ENCODE measurements at places on chromosomes 6 and 20.

- no peak for DNase-seq
Measured at GRCh38 chr20:32934580-32934979, 69.7 kb downstream of the SUN5 start.

DNA sequence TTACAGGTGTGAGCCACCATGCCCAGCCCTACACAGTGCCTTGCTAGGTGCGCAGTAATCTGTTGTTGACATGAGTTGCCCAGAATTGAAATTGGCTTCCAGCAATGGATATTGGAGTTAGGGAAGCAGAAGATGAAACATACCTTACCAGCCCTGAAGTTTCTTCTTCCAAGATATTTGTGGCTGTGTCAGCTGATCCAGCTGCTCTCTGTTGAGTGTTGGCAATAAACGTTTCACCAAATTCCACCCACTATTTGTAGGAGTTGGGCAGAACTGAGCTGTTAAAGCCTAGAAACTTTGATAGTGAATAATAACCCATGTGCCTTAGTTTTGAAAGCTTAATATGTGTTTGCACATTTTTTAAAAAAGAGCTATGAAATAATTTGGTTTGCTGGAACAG, 218.2 kb upstream of the SNX9 start:
- no peak for DNase-seq

DNA sequence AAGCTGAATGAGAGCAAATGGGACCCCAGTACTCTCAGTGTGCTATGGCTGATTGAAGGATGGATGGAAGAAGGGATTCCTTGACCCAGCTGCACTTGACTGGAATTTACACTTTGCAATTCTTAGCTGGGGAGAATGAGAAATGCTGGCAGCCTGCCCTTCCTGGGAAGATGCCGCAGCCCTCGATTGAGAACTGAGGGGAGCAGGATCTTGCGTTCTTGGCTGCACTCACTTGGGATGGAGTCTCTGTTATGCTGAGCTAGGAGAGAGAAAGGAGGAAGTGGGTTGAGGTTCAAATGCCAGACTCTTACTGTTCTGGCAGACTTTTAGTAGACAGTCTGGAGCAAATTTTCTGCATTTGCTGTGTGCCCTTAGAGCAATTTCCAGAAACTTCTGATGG, 221.2 kb downstream of the FNDC1 start:
- no peak for DNase-seq

- DNase-seq: no peak
Measured at GRCh38 chr6:161273274-161273751, 548 bp downstream of the AGPAT4 start.

DNA sequence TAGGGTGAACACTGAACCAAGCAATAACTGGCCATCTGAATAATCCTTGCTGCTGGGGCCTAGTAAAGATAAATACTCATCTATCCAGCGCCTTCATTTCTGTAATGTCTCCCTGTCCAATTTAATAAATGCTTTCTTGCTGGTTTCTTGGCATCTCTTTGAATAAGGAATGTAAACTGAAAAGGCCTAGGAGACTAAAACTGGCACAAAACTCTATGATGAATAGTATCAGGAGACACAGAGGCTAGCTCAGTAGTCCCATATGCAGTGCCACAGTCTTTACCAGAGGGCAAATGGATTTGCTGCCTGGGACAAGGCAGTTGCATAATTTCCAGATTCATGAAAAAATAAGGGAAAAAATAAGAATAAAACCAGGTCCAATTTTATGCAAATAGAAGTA, 324.4 kb downstream of the CENPW start:
- DNase-seq: no peak

DNA sequence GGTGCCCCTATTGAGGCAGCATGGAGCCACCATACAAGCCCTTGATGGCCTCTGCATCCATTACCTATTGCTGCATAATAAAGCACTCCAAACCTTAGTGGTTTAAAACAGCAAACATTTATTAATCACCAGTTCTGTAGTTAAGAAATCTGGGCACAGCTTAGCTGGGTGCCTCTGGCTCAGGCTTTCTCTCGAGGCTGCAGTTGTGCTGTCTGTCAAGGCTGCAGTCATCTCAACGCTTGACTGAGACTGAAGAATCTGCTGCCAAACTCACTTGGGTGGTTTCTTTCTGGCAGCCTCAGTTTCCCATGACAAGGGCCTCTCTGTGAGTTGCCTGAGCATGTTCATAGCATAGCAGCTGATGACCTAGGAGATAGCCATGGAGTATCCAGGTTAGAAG, 207.4 kb upstream of the LRFN2 start:
- no peak for DNase-seq

DNA sequence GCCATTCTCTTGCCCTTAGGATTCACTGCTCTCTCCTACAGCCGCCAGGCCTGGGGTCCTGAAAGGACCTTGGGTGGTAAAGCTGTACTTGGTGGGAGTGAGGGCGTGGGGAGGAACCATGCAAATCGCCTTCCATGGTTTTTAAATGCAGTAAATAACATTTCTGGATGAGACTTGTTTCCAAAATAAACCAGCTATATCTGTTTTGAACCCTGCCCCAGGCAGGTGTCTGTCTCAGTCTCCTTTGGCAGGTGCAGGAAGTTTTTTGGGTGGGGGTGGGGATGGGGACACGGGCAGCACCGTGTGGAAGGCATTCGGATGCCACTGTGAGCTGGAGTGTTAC, 14.3 kb downstream of the ITPA start:
- no peak for DNase-seq

DNA sequence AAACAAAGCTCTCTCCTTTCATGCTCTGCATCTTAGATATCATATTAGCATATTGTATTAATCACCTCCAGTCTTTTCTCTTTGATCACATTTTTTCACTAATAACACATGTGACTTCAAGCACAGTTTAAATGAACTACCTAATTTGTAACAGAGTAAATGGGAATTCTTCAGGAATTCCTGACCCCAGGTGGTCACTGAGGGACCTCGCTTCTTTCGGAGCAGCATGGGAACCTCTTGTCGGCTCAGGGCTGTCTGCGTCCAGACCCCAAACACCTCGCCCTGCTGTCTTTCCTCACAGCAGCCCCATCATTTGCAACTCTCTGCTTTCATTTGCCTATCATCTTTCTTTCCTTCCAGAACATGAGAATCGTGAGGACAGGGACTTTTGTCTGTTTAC, 103.5 kb downstream of the DACT2 start:
- DNase-seq: no peak

GRCh38 chr20:48349656-48350055, 478.1 kb downstream of the PREX1 start:
- no peak for DNase-seq

DNA sequence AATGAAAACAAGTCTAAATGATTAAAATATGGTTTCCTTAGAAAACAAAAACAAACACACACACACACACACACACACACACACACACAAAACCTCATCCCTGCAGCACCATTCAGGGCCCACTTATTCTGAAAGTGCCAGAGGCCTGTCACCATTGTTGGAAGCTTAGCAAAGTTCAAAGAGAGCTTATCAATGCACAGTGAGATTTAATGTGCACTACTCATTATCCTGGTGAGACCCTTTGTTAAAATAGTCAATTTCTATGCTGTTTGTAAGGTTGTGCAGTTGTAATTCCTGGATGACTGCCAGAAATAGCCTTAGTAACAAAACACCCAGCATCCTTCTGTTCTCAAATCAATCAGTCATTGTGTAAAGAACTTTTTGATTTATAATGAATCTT, 482.9 kb downstream of the GRIK2 start:
- DNase-seq: no peak

DNA sequence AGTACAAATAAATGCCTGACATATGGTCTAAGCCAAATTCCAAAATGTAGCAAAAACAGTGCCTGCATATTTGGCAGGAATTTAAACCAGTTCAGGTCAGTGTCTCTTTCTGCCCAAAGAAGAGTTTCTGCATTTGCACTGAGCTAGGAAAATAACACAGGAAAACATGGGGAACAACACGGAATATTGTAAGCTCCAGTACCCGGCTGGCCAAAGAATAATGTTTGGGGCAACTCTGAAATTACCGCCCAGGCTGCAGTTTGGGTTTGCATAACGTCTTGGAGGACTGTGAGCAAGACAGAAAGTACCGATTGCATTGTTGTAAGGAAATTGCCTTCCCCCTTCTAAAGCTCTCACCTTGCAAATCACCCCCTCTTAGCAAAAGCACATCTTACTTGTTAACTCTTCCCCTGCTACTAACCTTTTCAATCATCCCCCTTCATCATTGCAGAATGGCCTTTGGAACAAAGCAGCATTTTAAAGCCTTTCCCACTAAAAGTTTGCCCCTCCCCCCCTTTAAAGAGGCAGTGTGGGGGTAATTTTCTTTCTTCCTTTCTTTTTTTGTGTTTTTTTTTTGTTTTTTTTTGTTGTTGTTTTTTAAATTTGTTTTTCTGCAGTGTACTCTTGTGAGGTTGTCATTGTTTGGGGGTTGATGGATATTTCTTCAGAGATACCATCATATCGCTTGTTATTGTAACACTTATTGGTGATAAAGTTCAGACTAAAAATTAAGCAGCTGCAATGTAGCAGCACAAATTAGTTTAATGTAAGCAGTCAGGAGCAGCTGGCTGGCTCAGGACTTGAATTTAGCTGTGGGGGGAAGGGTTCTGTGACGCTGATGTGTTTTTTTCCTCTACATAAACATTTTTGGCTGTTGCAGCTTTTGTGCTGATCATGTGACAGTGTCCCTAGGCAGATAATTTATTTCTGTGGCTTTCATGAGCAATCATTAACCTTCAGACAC, 100.0 kb upstream of the CITED2 start:
- DNase-seq: no peak

DNA sequence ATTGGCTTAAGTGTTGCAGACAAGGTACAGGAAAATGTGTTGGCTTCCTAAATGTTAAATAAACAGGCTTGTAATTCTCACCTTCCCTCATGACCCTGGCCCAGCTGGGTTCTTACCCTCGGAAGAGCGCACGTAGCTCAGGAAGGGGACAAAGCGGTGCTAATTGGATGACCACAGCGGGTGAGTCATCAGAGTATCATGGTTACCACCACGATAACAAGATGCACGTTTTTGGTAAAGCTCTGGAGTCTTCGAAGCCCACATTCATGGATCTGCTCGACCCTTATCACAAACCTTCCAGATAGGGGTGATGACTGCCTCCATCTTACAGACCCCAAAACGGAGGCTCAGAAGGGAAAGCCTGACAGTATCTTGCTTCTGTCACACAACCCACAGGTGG, 32.8 kb downstream of the APCDD1L start:
- no peak for DNase-seq

- DNase-seq: no peak
Measured at GRCh38 chr6:45663251-45664221, 285.8 kb upstream of the SUPT3H start.

DNA sequence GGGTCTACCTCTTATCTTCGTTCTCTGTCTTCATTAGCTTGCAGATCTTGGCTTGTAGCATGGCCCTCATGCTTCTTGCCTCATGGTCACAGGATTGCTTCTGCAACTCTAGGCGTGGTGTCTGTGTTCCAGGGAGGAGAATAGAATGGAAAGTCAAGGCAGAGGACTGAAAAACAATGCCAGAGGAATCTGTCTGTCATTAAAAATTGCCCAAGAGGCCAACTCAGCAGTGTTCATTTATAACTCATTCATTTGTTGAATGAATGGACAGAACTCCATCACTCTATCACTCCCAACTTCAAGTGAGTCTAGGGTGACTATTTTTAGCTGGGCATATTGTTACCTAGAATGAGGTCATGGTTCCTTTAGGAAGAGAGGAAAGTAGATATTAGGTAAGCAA, 179.6 kb downstream of the UST start:
- no peak for DNase-seq

- no peak for DNase-seq
Measured at GRCh38 chr6:127119102-127120022, 891 bp downstream of the RSPO3 start.

- DNase-seq: no peak
Measured at GRCh38 chr6:2197177-2197671, 48.2 kb downstream of the GMDS start.

DNA sequence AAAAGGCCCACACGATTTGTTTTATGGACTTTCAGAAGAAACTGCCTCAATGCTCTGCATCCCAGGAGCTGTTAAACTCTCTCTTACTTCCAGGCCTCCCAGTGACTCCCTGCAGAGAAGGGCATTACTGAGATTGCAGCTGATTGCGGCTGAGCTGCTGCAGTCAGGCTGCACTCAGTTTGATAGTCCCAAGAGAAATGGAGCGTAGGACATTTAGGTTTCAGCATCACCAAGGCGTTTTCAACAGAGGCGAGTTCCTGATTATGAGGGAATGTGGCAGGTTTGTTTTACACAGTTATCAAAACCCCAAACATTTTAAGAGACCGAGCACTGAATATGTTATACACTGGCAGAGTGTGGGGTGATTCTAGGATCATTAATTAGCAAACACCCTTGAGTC, 145.6 kb downstream of the TBX18 start:
- DNase-seq: no peak

- peak; percentile 28 for DNase-seq
Measured at GRCh38 chr6:35139924-35140638, 1.1 kb downstream of the TCP11 start.

GRCh38 chr6:42140756-42141602, 1.4 kb downstream of the C6orf132 start:
- no peak for DNase-seq

DNA sequence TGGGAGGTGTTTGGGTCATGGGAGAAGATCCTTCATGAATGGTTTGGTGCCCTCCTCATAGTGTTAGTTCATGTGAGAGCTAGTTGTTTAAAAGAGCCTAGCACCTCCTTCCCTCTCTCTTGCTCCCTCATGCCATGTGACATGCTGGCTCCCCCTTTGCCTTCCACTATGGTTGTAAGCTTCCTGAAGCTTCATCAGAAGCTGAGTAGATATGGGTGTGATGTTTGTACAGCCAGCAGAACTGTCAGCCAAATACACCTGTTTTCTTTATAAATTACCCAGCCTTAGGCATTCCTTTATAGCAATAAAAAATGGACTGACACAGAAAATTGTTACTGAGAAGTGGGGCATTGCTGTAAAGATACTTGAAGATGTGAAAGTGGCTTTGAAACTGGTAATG, 731.1 kb upstream of the FLRT3 start:
- DNase-seq: no peak

DNA sequence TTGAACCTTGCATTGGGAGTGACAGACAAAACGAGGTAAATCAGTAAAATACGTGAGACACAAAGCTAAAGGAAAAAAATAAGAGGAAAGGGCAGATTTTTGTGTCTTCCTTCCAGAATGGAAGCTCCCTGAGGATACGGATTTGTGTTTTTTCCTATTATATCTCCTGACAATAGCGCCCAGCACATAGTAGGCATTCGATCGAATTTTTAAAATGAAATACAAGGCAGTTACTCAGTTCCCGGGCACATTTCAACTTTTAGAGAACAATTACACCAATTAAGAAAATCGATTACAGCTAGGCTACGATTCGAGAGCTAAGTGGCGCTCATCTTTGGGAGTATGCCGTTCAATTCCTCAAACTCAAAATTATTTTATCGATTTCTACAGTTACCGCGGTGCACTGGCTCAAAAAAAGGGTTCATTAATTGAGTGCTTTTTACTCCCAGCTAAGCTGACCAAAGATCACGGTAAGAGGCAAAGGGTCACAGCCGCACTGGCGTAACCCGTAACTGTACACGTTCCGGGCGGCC, 443 bp downstream of the RMND1 start:
- DNase-seq: no peak

- DNase-seq: peak; percentile 1
Measured at GRCh38 chr6:51350308-51350904, 531.7 kb downstream of the TFAP2B start.

All from non-pigmented ciliary epithelial cell (primary cell).